ENCODE measurements at places on chromosomes 1 and 21.

DNA sequence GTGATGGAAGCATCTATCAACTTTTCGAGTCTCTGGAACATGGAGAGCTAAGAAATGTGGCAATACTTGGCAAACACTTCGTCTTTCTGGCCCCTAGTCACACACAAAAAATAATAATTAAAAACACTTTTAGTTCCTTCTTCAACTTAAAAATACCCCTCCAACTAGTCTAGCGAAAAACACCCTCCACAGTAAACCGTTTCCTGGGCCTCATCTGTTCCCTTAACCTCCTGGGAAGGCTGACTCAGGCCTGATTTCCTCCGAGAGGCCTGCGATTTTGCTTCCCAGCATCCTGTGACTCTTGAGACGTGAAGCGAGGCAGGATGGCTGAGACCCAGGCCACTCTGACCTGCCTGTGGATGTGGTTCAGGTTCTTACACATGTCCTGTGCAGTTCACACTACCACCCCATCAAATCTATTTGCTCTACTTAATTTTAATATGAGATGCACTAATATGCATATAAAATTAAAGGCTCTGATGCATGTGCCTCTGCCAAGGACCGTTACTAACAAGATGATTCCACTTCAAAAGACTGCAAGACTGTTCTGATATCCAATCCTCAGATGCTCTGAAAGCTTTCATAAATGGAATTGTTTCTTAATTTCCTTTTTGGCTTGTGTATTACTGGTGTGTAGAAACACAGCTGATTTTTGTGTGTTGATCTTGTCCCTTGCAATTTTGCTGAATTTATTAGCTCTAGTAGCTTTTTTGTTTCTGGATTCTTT, 3.5 kb downstream of the NAV1 start:
- no peak for DNase-seq

DNA sequence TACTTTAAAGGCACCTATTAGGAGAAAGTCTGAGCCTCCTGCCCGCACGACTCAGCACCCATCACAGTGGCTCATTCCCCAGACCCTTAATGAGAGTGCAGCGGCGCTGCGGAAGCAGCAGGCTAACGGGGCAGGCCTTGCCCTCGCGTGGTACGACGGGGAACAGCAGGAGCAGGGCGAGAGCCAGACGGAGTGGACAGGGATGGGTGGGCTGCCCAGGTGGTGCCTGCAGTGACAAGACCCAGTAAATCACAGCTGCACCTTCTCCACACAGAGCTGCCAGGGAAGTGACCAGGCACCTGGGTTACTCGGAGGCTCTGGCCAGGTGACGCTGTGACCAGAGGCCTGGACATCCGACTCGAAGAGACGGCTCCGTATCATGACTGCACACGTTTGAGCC, 131.9 kb downstream of the NPHP4 start:
- no peak for DNase-seq

- DNase-seq = no peak
Observed at GRCh38 chr1:62429581-62429980, 7.3 kb upstream of the USP1 start.

DNA sequence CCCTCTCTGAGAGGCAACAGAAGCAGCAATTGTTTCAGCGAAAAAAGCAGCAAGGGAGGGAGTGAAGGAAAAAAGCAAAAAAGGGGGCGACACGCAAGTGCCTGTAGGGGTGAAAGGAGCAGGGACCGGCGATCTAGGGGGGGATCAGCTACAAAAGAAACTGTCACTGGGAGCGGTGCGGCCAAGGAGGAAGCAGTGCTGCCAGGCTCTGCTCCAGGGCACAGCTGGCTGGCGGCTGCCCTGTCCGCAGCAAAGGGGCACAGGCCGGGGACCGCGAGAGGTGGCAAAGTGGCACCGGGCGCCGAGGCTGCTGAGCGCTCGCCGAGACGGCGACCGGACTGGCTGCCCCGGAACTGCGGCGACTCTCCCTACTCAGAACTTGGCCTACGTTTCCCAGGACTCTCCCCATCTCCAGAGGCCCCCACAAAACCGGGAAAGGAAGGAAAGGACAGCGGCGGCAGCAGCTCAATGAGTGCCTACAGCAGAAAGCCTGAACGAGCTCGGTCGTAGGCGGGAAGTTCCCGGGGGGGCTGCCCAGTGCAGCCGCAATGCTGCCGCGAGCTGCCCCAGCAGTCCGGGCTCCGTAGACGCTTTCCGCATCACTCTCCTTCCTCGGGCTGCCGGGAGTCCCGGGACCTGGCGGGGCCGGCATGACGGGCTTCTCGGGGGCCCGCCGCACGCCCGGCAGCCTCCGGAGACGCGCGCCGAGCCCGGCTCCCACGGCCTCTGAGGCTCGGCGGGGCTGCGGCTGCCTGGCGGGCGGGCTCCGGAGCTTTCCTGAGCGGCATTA, 1.0 kb upstream of the CDKN2C start:
- no peak for DNase-seq

GRCh38 chr1:213075725-213076124, 24.7 kb downstream of the RPS6KC1 start:
- DNase-seq = no peak

DNA sequence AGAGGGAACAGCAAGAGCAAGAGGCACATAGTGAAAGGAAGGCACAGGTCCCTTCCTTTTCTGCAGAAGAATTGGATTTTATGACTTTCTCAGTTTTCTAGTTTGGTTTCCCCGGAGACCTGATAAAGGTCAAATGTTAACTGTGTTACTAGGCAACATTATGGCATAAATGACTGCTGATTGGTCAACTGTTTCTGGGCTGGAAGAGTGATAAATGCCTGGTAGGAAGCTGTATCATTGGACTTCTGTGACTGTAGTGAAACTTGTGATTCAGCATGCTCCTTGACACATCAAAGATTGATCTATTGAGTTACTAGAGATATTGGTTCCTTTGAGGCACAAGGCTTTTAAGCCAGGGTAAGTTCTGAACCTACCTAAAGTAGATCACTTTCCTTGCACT, 55.7 kb downstream of the LRRC8C start:
- DNase-seq = no peak

DNA sequence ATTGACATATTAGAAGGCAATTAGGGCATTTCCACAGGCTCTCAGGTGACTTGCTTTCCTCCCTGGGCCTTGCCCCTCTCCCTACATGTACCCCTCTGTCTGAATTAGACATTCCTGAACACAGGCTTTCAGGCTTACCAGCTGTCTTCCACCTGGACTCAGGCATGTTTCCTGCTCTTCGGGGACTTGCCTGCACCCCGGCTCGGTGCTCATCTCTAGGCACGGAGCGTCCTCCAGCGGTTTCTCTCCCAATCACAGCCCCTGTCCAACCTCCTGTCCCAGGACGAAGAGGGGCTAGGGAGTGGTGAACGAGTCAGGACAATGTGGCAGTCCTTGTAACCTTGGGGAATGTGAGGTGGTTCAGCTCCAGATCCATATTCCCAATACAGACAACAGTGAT, 4.2 kb downstream of the PROK1 start:
- no peak for DNase-seq

DNA sequence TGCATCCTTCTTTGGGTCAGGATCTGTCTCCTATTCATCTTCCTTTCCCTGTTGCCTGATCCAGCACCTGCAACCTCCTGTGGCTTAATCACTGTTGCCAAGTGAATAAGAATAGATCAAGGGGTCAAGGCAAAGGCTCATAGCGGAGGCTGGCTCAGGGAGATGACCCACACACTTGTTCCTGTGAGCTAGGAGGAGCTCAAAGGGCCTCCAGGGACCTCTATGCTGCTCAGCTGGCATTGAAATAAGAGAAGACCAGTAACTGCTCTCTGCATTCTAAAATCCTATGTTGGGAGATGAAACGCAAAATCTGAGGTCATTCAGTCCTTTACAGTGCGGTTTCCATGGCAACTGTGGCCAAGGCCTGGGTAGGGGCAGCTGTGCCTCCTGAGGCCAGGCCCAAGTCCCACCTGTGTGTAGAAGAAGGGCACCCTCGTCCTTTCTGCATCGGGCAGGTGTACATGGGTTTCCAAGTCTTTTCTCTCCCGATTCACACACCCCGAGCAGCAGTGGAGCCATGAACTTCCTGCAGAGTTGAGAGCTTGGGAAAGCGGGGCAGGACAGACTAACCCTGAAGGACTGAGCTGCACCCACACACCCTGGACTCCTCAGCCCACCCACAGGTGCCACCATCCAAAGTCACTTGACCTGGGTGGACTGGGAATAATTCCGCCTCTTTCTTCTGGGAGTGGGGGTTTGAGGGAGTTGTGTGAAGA, 27.8 kb upstream of the STUM start:
- DNase-seq = no peak

- no peak for DNase-seq
Observed at GRCh38 chr1:87106144-87106543, 191.7 kb downstream of the HS2ST1 start.
